RWPE1 (cell line): ENCODE measurements at places on chromosomes 5 and 9.
A peak's percentile ranks its signal among the peaks of the same experiment; 100 is the strongest.

DNA sequence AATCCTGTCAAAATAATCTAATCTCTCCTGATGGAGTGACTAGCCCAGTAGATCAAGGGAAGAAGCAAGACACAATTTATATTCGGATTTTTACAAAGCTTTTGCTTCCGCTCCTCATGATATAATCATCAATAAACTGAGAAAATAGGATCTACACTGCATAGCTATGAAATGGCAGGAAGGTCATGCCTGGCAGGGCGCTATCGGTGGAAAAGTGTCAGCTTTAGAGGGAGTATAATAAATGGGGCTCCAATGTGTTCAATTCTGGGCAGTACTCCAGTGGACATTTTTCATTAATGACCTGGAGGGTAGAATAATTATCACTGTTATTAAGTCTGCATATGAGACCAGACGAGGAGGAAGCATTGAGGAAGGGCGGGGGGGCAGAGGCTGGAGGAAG lies 1013.3 kb upstream of the DMAC1 start:
- no peak for DNase-seq

GRCh38 chr5:146940295-146940694 lies 61.7 kb upstream of the PPP2R2B start:
- no peak for DNase-seq

DNA sequence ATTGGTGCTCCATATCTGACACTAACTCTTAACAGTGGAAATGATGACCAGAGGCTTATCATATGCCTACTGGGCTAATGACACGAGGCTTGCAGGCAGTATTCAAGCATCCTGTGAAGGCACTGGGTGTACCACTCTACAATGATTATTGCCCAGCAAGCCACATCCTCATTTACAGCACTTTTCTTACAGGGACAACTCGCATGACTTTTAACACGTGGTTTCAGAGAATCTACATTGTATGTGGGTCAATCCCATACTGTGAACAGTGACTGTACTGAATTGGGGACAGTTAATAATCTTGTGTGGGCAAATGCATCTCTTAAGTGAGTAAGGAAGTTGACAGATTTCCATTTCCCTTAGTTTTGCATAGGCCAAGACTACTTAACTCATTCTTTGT lies 260.0 kb downstream of the TRPM3 start:
- DNase-seq: no peak

GRCh38 chr9:12859704-12860251 lies 85.0 kb downstream of the LURAP1L start:
- DNase-seq: peak; percentile 48

DNA sequence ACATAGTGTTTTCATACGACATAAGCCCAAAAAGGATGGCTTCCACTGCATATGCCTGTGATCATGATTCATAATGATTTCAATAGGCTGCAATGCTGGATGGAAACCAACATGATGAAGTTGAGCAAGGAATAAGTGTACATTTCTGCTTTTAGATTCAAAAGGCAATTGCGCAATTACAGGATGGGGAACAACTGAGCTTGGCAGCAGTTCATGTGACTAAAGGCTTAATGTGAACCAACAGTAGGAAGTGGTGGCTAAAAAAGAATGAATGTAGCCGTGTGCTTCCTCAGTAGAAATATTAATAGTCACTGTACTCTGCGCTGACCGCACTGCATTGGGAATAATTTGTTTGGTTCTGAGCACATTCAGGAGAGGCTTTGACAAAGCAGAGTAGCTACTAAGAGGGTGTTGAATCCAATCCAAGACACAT lies 51.2 kb downstream of the SLC1A3 start:
- DNase-seq: peak; percentile 90

DNA sequence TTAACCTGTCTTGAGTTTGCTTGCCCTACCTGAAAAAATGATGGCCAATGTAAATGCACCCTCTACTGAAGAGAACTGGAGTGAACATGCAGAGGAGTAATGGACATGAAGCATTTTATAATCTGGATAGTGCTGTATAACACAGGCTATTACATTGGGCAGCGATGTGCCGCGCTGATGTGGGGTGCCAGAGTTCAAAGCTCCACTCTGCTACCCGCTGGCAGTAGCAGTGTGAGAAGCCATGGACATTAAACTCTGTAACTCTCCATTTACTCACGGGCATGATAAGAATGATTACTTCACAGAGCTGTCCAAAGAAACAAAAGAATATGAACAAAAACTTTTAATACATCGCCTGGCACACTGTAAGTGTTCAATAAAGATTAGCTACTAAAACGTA lies 7.5 kb upstream of the CDH6 start:
- DNase-seq: no peak

DNA sequence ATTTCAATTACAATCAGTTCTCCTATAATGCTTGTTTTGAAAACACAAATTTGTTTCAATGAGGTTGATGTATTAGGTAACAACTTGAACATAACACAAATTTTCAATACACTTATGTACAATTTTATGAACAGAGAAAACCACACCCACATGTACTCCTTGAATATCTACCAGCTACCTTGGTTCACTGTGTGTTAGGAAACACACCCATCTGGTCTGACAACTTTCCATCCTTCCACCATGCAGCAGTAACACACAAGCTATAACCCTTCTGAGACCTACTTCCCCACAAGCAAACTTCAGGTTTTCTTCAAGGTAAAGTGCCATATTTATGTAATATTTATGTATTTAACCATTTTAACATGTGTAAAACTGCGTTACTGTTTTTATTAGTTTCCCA lies 36.4 kb upstream of the UBQLN1 start:
- no peak for DNase-seq

DNA sequence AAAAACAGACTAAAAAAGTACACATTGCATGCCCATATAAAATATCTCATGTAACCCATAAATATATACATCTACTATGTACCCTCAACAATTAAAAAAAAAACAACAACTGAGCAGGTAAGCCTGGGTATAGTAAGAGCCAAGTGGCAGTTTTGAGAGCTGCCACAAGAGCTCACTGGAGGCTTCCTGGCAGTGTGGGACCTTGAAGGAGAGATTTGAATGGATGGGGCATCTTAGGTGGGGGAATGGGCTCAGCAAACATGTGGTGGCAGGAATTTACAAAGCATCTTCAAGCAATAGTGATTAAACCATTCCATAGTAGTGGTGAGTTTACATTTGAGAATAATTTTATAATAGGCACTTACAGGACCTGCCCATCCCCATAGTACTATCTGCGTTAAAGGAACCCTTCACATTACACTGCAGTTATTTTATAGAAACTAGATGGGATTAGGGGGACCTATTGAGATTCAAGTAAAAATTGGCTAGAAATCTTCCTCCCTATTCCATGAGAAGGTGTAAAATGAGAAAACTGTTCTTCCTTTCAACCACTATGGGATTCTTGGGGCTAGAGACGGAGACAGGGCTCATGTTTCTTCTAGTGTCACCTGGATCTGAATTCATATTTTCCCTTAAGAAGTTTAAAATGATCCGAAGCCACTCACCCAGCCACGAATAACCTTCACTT lies 6.9 kb downstream of the MEGF10 start:
- DNase-seq: no peak

DNA sequence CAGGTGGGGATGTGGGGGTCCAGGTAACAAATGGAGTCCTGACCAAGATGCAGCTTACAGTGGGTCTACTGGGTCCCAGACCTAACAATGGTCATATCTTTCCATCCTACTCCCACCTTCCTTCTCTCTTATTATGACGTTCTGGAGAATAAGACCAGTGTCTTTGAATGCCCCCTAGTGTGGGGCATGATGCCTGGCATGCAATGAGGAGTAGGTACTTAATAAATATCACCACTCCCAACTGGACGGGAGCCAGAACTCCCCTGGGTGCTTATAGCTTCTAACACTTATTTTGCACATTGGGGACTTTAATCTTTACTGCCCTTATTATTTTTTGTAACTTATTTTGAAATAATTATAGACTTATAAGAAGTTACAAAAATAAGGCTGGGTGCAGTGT lies 98.2 kb downstream of the NDFIP1 start:
- DNase-seq: no peak

GRCh38 chr9:73129941-73130685 lies 21.6 kb upstream of the ANXA1 start:
- DNase-seq: no peak

DNA sequence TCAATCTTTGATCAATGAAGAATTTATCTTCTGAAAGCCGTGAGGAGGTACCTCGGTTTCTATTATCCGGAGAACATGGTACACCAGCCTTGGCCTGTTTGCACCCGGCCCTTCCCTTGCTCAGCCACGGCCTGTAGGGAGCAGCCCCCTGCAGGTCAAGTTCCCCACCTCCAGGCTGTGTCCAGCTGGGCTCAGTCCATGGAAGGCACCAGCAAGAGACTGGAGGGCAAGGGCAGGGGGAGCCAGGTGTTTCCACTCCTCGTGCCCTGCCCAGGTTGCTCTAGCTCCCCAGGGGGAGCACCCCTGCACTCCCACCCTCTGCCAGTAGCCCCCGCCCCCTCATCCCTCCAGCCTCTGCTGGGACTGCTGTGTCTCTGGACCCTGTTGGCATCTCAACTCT lies 87.3 kb upstream of the ADAMTS2 start:
- DNase-seq: no peak

DNA sequence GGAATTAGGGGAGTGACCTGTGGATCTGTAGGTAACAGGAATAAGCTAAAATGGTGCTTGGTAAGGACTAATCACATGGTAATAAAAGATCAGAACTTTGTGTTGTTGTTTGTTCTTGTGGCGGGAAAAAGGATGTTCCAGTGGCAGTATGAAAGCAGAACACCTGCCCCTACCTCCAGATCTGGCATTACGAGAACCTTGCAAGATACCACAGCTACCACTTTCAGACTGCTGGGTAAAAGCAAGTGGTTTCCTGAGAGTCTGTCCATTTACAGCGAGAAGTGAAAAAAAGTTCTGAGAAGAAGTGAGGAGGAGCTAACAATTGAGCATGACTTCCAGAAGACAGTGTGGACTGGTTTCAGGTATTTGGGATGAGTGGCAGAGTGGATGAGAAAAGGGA lies 252.5 kb downstream of the TLE4 start:
- no peak for DNase-seq

DNA sequence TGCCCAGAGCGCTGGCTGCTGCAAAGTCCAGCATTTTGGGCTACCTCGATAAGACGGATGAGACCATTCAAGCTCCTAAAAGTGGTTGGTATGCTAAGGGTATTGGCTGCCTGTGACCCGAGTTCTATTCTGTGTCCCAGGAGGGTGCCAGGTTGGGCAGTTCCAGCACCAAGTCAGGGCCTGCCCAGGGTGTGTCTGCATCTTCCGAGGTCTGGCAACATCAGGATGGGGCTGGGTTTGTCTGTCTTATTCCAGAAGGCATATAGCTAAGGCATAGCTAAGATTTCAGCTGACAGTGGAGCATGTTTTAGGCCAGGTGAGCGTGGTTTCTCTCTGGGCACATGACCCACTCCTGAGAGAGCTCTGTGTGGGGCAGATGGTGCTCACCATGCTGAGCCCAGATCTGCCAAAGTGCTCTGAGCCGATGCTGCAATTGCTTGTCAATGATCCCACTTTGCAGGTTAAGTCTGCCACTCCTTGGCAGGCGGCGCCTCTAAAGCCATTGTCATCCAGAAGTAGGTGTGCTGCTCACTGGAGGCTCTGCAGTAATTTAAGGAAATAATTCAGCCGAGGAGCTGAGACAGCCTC lies 7.8 kb downstream of the SLC9A3 start:
- peak; percentile 44 for DNase-seq

- no peak for DNase-seq
Measured at GRCh38 chr5:111934511-111934910, 177.5 kb upstream of the NREP start.

DNA sequence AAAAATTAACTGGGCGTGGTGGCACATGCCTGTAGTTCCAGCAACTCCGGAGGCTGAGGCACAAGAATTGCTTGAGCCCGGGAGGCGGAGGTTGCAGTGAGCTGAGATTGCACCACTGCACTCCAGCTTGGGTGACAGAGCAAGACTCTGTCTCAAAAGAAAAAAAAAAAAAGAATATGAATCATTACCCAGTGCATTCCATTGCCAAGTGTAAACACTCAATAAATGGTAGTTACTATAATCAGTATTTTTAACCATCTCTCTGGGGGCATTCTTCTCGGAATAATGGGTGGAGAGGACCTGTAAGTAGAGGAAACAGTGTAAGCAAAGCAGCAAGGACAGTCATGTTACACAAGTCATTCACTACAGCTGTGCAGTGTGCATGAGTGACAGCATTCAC lies 13.8 kb upstream of the RANBP17 start:
- DNase-seq: no peak

DNA sequence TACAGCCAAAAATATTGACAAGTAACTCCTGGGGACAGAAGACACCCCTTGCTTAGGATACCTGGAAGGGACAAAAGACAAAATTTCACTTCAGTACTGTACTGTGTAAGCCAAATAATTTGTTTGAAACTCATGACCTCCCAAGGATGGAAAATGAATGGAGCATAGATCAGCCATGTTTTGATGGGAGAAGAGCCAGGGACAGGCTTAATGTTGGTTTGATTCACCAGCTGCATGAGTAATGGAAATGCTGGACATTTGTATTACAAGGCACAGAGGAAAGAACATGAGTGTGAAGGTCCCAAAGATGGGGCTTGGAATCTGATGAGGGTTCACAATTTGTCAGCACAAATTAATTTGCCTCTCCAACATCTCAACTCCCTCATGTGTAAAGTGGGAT lies 122.8 kb downstream of the ENC1 start:
- no peak for DNase-seq

- DNase-seq: no peak
Measured at GRCh38 chr5:759781-760362, 24.7 kb downstream of the ZDHHC11B start.

DNA sequence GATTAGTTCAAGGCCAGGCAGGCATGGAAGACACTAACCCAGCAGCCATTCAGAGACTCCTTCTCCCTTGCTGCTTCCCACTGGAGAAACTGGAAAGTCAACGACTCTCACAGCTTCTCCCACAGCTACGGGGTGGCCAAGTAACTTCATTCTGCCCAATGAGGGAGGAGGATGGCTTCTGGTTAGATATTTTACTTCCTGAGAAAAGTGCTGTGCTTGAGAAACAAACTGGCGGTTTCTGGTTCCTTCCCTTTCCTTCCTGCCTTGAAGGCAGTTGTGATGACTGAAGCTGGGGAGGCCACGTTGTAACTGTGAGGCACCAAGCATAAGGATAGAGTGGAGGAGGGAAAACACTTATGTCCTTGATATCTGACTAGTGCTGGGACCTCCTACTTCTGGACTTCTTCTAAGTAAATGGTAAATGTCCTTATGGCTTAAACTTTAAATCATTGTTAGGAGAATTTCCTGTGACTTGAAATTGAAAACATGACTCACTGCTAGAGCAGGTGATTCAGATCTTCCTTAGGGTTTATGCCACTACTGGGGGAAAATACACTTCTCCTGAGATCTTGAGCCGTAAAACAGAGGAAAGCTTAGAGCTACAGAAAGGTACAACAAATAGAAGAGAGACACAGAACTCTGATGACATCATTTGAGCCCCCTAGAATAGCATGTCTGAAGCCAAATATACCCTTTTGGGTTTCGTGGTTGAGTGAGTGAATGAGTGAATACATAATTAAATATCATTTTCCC lies 3.1 kb upstream of the GNPDA1 start:
- peak; percentile 77 for DNase-seq

DNA sequence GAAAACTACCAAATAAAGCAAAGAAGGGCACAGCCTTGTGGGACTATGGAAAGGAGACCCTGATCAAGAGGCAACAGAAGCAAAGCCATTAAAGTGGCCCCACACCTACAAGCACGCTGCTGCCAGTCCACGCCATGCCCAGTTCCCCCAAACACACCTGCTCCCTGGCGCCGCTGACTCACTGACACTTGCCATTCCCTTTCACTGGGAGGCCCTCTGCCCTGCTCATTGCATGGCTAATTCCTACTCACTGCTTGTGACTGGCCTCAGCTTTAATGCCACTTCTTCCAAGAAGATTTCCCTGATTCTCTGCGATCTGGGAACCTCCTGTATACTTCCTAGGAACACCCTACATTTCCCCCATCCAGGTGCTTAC lies 71.2 kb upstream of the TAF1L start:
- no peak for DNase-seq
